NCI-H1105 treated with DMSO at 0.1 percent for 48 hours (cell line): ENCODE measurements at places on chromosomes 6 and 20.

DNA sequence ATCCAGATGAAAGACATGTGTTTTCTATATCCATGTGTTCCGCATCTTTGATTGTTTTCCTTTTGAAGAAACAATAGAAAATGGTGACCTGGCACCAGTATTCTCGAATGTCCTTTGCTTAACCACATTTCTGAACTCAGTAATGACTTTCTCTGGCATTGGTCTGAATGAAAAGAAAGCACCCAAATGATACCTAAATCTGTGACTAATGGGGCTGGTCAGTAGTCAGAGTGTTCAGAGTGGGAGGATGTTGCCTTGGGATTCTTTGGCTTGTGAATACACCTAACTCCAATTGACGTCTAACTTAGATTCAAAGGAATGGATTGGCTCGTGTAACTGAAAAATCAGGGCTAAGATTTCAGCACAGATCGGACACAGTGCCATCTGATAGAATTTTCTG is 27.1 kb downstream of the PARD6B start:
- DNase-seq = no peak

DNA sequence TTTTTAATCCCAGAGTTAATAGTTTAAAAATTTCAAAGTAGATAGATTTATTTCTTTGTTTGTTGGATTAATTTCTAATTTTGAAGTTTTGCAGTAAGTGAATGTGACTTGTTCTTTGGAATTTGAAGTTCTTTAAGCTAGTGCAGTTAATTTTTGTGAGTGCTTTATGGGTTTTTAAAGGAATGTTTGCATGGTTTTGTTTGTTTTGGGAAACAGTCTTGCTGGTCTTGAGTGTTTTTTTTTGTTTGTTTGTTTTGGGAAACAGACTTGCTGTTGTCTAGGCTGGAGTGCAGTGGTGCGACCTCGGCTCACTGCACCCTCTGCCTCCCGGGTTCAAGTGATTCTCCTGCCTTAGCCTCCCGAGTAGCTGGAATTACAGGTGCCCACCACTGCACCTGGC is 9.5 kb downstream of the PANK2 start:
- no peak for DNase-seq

- no peak for DNase-seq
Measured at GRCh38 chr20:62428002-62428372, 648 bp upstream of the RBBP8NL start.

GRCh38 chr20:37630166-37630565 is 63.7 kb upstream of the CTNNBL1 start:
- DNase-seq = peak; percentile 83

- DNase-seq = no peak
Measured at GRCh38 chr6:112946051-112946450, 598.9 kb downstream of the RFPL4B start.

- DNase-seq = no peak
Measured at GRCh38 chr6:150915131-150915879, 49.8 kb downstream of the MTHFD1L start.
